Stromal cell of bone marrow (primary cell): ENCODE measurements at places on chromosomes 1 and 21.

DNA sequence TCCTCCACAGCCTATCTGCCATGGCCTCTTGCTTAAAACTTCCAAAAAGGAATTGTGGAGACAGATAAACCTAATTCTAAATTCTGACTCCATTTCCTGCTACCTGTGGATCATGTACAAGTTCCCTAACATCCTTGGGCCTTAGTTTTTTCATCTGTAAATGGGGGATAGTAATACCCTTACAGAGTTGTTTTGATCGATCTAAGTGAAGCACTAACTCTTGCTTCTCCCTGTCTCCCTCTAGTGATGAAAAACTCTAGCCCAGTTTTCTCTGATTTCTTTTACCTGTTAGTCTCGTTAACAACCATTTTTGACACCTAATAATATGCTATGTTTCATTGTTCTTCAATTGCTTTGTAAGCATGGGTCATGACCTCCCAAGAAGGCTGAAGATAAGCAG, 65.9 kb downstream of the TM2D1 start:
- DNase-seq = no peak

DNA sequence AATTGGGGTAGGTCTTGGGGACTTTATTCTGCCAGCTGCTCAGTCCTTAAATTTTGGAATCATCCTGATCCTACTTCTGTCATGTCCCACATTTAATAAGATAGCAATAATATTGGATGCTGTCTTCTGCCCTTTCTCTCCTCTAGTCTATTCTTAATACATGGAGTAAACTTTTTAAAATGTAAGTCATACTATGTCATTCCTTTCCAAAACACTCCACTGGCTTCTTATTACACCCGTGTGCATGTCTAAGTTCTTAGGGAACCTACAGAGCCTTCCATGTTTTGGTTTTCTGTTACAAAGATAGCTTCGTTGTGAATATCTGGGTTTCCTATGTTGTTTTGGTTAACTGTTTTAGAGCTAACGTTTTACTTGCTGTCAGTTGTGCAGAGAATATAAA, 35.1 kb downstream of the USP25 start:
- DNase-seq = no peak

DNA sequence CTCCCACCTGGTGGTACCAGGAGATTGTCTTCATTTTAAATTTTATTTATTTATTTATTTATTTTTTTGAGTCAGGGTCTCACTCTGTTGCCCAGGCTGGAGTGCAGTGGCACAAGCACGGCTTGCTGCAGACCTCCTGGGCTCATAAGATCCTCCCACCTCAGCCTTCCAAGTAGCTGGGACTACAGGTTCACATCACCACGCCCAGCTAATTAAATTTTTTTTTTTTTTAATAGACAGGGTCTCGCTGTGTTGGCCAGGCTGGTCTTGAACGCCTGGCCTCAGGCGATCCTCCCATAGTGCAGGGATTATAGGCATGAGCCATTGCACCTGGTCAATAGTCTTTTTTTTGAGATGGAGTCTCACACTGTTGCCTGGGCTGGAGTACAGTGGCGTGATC, 8.5 kb downstream of the SLFNL1 start:
- DNase-seq = no peak

DNA sequence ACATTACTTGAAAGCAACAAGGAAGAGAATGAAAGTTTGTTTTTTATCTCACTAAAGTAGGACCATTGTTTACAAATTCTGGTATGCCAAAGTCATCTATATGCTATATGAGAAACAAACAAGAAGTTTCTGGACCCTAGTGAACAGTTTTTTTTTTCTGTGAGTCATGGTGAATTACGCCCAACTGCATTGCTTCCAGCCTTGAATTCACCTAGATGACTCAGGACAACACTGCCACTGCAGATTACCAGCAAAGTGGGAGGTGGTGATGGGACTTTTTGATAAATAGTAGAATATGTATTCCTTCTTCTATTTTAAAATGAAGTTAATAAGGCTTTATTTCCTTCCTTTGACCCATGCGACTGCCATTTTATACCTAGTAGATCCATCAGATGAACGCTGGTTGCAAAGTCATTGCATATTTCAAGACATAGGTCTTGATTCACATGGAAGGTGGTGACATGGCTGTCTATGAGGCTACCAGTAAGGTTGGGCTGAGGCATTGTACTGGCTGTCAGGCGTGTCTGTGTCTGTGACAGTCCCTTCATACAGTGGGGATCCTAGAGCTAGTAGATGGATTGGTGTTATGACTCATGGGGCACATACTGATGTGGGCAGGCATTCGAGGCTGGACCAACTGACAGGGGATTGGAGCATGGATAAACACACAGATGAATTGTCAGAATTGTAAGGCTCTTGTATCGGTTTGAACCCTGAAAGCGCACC, 49.1 kb upstream of the APOBEC4 start:
- no peak for DNase-seq

DNA sequence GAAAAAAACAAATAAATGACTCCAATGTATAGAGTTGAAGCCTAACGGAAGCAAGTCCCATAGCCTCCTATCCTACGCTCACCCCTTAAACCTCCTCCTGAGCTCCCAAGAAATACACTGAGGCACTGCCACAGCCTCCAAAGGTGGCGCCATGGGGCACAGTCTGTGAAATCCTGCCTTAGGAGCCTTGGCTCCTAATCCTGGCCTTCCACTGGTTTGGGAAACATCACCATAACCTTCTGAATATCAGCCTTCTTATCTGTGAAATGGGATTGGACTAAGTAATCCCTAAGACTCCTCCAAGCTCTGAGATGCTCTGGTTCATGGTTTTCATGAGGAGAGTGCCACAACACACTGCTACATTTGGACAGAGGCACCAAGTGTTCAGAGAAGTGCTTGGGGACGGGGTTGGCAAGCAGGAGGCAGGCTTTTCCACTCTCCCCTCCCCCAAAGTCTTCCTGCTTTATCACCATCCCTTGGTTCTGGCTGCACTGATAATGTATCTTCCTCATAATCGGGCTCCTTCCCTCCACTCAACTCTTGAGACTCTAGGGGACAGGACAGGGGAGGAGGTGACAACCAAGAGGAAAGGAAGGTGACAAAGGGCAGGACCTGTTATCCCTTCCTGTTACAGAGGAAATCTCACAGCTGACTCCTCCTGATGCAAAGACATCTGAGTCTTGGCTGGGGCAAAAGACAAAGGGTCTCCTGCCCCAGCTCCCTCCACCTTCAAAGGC, 2.7 kb downstream of the SLAMF7 start:
- DNase-seq = no peak

DNA sequence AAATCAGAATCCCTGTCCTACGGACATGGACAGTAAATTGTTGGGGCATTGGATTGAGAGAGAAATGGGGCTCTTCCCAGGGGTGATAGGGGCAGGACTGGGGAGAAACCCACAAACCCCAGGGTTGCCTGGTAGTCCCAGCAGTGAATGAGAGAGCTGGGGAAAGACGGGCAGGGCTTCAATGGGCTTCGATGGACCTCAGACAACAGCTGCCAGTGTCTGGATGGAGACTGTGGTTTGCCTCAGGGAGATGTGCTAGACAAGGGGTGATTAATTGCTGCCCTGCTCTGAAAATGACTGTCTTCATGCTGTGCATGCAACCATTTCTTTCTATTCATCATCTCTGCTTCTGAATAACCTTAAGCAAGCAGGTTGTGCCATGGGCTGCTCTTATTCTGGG, 7.4 kb downstream of the GPR25 start:
- DNase-seq = no peak

- no peak for DNase-seq
Measured at GRCh38 chr1:78570539-78570938, 49.7 kb upstream of the IFI44L start.

- DNase-seq = no peak
Measured at GRCh38 chr1:17966341-17966740, 141.3 kb upstream of the IGSF21 start.

GRCh38 chr1:205985330-205986005, 17.7 kb downstream of the RAB7B start:
- DNase-seq = no peak

GRCh38 chr1:163296504-163297263, 25.1 kb upstream of the NUF2 start:
- no peak for DNase-seq

DNA sequence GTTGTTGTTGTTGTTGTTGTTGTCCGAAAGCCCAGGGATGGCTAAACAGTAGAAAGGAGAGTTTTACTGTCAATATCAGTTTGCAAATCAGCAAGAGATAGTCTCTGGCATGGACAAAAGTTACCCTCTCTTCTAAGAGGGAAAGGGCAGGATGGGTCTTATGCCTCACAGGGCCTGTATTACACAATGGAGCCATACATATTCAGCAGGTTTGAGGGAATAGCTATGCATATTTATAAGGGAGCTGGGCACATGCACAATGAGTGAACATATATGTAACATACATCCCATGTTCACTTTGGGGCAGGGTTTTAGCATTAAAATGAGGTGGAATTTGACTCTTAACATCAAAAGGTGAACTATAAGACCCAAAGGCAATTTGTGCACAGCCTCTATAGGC, 84.4 kb upstream of the PGBD5 start:
- no peak for DNase-seq

- DNase-seq = no peak
Measured at GRCh38 chr1:226444901-226445300, 37.0 kb upstream of the PARP1 start.

- no peak for DNase-seq
Measured at GRCh38 chr1:197351821-197352440, 83.9 kb downstream of the CRB1 start.
